ENCODE measurements at places on chromosomes 7 and 10.

- no peak for DNase-seq
Observed at GRCh38 chr10:78953113-78953798, 115.5 kb upstream of the ZMIZ1 start.

- no peak for DNase-seq
Observed at GRCh38 chr10:12428447-12429135, 79.2 kb downstream of the CAMK1D start.

DNA sequence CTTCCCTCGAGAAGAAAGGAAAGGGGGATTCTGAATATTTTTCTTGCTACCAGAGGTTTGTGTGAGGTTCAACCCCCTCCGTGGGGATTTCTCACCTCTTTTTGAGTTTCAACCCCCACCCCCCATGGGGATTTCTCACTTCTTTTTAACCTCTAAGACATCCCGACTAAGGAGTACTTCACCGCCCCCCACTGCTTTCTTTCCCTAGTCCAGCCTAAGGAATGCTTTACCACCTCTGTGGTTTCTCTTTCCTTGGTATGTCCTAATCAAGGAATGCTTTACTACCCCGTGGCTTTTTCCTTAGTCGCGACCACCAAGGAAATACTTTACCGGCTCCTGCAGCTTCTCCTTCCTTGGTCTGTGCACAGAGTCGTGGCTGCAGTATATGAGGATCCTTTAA is 149.4 kb downstream of the LYZL1 start:
- DNase-seq: no peak

GRCh38 chr10:124554085-124554858 is 92.6 kb downstream of the LHPP start:
- no peak for DNase-seq

GRCh38 chr7:151694828-151695580 is 175.3 kb upstream of the RHEB start:
- no peak for DNase-seq

GRCh38 chr10:47383261-47384147 is 589 bp downstream of the ZNF488 start:
- DNase-seq: no peak

- DNase-seq: no peak
Observed at GRCh38 chr10:32446536-32447406, 831 bp downstream of the CCDC7 start.

GRCh38 chr7:2034291-2035201 is 198.2 kb downstream of the MAD1L1 start:
- no peak for DNase-seq

- no peak for DNase-seq
Observed at GRCh38 chr7:36127075-36127740, 25.8 kb upstream of the EEPD1 start.

DNA sequence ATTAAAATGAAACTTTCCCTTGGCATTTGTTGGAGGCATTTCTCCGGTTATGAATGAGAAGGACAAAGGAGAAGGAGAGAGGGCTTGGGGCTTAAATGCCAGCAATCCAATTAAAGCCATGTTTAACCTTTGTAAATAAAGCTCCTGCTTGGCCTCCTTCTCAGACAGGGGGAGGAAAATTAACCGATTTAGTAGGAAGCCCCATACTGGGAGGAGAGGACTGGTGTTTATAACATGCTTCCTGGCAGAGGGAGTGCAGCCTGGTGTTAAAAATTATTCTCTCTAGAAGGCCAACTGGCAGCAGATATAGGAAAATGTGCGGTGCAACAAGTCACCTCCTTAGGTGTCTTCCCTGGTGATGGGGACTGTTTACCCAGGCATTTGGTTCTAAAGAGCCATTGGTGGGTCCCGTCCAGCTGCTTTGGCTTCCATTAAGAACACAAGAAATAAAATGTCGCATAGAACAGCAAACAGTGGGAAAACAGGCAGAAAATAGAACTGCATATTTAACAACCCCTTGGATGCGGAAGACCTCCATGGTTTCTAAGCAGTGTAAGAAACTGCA is 846.5 kb downstream of the TYW1 start:
- no peak for DNase-seq

- DNase-seq: no peak
Observed at GRCh38 chr10:21260506-21261149, 264.9 kb downstream of the SKIDA1 start.

GRCh38 chr7:140317597-140317996 is 80.7 kb downstream of the SLC37A3 start:
- DNase-seq: no peak

GRCh38 chr10:1502451-1502850 is 234.9 kb downstream of the ADARB2 start:
- DNase-seq: no peak

GRCh38 chr7:123030631-123031030 is 35.1 kb upstream of the TAS2R16 start:
- no peak for DNase-seq

DNA sequence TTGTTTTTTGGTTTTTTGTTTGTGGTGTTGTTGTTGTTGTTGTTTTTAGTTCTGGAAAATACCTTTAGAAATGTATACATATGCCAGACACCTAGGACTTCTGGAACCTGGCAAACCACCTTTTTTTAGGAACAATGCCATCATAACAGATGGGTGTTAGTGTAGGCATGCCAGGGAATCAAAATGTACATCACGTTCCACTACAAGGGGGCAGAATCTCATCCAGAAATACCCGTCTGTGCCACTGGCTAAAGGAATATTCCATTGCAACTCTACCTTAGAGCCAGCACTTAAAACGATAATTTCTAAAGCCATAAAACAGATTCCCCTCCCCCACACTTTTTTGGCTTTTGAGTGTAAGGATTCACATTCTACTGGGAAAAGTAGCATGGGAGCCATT is 239.8 kb downstream of the ETV1 start:
- no peak for DNase-seq

DNA sequence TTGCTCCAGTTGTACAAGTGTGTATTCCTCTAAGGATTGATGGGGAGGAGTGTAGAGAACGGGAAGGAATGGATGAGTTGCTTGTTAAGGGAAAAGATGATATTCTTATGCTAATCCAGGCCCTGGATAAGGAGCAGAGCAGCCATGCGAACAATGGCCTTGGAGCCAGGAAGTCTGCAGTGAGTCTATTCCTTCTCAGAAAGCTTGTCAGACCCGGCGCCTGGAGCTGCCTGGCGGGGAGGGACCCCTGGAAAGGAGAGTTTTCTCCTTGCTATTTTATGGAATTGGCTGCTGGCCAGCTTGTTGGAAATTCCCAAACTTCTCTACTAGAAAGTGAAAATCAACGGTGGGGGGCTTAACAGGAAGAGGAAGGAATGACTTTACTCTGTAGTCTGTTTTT is 89.1 kb downstream of the MMRN2 start:
- peak; percentile 75 for DNase-seq

DNA sequence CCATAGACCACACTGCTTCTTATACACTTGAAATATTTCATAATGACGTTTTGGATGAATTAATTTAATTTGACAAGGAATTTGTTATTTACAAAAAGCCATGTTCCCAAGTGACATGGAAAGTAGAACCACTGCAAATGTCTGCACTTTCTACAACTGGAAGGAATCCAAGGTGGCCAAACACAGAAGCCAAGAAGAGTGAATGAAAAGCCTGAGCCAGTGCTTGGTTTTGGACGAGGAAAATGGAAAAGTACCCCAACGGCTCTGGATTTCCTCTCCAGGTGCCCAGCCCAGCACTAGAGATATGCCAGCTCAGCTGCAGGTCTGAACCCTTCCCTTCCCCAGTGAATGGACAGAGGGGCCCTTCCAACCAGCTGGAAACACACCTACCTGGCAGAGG is 279.4 kb downstream of the TNS3 start:
- DNase-seq: no peak

- DNase-seq: peak; percentile 63
Observed at GRCh38 chr10:114684822-114685209, 26.7 kb upstream of the ABLIM1 start.

DNA sequence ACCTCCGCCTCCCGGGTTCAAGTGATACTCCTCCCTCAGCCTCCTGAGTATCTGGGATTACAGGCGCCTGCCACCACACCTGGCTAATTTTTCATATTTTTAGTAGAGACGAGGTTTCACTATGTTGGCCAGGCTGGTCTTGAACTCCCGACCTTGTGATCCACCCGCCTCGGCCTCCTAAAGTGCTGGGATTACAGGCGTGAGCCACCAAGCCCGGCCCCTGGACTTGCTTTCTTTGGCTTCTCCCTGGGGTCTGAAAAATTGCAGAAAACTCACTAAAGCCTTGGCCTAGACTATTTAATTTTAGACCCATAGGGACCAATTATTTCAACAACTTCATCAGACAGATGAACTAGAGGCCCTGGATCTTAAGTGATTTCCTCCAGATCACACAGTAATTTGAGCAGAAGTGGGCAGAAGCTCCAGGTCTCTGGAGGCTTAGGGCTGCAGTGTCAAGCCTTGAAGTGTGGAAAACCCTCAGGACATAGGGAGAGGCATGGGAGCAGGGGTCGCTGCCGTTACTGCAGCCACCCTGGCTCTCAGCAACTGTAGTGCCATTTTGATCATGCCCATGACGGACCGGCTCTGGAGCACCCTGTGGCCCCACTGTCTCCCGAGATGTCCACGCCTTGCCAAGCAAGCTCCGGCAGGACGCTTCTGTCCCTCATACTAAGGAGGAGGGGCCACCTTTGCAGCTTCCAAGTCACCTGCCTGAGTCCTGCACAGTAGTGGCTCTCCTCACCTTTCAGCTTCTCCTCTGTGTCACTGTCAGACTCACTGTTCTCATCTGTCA is 72.4 kb downstream of the DENND2A start:
- DNase-seq: no peak

- no peak for DNase-seq
Observed at GRCh38 chr7:15925608-15926007, 239.1 kb upstream of the MEOX2 start.
